ENCODE measurements at places on chromosomes 3 and 15.

GRCh38 chr3:45635475-45636256 is 41.1 kb downstream of the LIMD1 start:
- DNase-seq = no peak

GRCh38 chr3:4899710-4900109 is 79.5 kb upstream of the BHLHE40 start:
- DNase-seq = no peak

- no peak for DNase-seq
Measured at GRCh38 chr3:183161552-183162336, 790 bp downstream of the LAMP3 start.

DNA sequence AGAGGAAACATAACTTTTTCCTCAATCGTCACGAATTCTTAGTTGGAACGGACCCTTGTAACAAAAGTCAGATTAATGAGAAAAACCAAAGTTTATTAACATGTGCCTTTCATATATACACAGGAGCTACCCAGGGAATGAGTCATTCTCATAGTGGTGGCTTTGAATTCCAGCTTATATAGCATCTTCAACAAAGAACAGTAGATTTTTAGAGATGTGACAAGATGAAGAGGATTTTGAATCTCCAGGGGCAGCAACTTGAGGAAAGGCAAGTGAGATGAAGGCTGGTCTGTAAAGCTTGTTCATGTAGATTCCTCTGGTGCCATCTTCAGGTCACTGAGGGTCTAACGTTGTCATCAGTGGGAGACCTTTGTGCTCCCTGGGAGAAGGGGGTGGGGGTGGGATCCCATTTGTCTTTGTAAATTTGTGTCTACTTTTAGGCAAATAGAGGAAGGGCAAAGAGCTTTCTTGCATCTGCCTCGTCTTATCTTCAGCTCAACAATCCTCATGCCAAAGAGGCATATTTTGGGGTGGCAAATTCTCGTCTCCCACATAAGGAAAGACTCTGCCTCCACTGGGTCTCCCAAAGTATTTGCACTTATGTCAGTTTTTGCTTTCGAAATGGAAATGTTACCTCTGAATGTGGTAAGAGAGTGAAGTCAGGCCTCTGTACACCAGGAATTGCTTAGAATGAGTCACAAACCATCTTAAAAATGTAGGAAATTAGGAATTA is 29.5 kb downstream of the CLEC3B start:
- DNase-seq = no peak

GRCh38 chr3:192515664-192516045 is 211.7 kb downstream of the FGF12 start:
- DNase-seq = no peak

All from activated T-cell treated with anti-CD3 and anti-CD28 coated beads, Interleukin-2, amount 50 U/mL, for 48 hours (primary cell).